ENCODE measurements at places on chromosomes 1 and 21.

- no peak for DNase-seq
These were observed 175.5 kb downstream of the CLIC6 start for GRCh38 chr21:34844013-34844923.

- no peak for DNase-seq
These were observed 29.7 kb downstream of the DDR2 start for GRCh38 chr1:162662013-162662412.

DNA sequence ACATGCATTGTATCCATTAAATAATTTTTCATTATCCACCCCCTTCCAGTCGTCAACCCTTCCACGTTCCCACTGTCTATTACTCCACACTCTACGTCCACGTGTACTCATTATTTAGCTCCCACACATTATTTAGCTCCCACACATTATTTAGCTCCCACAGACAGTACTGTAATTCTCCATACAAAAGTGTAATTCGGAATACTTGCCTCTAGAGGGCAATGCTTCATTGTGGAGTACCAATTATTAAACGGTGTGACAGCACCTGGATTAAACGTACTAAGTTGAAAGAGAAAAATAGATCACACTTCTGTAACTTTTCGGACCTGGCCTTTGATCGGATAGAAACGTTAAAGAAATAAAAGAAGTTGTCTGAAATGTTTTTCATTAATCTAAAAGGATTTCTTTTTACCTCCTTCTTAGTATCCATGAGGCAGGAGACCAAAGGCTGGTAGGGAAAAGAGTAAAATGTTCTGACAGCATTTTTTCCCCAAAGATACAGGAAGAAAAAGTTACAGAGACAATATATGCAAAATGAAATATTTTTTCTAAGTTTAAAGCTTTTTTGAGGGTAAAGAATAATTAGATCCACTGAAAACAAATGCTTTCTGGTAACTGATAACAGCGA lies 99.2 kb downstream of the LHX8 start:
- DNase-seq: no peak

DNA sequence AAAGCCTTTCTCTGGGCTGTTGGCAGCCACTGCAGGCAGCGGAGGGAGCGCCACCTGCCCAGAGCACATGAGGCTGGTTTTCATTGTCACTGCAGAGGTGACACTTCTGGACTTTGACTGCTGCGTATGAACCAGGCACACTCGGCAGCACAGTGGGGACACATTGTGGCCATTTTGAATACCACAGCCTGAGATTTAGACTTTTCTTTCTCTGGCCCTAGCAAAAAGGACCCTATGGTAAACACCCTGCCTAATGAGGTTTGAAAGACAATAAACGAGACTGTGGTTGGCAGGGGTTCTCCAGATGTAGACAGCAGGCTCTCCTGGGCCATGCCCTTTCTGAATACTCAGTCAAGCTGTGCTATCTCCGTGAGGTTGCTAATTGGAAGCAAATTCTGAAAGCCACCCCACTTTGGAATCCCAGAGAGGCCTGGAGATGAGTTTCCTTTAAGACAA lies 12.0 kb upstream of the KCNE2 start:
- no peak for DNase-seq

DNA sequence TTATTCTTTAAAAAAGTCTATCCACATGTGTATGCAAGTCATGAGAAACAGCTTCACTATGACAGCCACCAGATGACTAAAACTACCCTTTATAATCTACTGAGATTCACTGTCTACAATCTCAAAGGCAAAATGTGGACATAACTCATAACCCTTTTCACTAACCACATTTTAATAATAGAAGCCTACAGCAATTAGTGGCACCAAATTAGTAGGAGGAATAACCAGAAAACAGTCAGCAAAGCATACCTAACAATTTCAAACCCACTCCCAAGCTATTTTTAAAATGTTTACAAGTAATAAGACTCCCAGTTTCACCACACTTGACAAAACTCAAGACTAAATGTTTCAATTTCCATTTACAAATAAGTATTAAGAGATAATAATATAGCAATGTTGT lies 442.9 kb downstream of the PTPRC start:
- no peak for DNase-seq

Data from type B pancreatic cell (in vitro differentiated cells).